ENCODE measurements at places on chromosomes 12 and 14.

DNA sequence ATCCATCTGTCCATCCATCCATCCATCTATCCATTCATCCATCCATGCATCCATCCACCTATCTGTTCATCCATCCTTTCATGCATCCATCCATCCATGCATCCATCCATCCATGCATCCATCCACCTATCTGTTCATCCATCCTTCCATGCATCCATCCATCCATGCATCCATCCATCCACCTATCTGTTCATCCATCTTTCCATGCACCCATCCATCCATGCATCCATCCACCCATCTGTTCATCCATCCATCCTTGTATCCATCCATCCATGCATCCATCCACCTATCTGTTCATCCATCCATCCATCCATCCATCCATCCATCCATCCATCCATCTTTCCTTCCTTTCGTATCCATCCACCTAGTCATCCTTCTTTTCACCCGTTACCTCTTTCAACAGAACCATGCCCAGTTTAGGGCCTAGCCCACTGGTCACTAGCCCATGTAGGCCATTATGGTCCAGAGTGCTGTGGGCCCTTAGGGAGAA is 66.3 kb downstream of the KIF26A start:
- no peak for DNase-seq

GRCh38 chr12:118884226-118884625 is 97.1 kb upstream of the SRRM4 start:
- DNase-seq, result no peak

GRCh38 chr14:99183311-99183710 is 88.7 kb downstream of the BCL11B start:
- DNase-seq, result no peak

DNA sequence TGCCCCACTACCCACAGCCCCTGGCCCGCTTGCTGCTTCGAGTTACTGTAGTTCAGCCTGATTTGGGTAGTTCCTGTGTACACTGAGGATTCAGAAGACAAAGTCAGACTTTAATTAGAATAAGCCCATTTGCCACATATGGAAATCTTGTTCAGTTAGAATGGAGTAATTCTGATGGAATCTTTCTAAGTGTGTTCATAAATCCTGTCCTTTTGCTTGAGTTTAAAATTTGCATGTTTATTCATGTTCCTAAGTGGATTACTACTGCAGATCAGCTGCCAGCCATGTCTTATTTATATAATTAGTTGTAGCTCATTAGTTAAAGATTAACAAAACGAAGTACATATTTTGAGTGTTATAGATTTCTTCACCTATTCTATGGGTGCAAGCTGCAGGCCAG is 504.5 kb downstream of the PCNX1 start:
- no peak for DNase-seq

DNA sequence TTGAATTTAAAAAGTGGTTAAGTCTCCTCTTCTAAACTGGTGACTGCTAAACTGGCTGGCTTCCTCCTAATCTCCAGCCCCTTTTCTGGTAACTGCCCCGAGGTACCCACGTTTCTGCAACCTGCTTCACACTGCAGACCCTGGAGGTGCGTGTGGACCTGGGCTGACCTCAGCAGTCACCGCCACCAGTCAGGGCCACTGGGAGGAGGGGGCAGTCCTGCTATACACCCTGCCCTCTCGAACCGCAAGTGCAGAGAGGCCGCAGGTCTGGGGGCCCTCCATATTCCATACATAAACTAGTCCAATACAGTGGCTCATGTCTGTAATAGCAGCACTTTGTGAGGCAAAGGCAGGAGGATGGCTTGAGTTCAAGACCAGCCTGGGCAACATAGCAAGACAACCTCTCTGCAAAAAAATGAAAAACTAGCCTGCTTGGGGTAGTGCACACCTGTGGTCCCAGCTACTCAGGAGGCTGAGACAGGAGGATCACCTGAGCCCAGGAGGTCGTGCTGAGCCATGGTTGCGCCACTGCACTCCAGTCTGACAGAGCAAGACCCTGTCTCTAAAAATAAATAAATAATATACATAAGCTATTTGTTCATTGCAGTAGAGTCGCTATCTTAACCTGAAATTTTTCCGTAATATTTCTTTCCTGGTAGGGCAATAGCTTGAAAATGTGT is 25.6 kb downstream of the VPS37B start:
- DNase-seq, result no peak

DNA sequence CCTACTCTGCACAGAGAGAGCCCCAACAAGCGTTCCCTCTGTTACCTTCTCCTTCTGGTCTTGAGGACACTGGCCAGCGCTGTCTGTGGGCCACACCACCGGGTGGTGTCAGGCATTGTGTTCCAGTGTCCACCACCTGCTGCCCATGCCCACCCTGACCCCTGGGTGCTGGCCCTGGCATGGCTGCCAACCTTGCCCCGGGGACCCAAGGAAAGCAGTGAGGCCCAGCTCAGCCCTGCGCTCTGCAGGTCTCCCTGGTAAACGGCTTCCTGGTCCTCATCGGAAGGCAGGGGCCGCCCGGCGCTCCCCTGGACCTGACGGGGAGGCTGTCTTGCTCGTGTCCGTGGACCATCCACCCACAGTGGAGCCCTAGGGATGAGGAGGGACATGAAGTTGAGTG is 21.8 kb upstream of the MEG3 start:
- DNase-seq, result no peak

DNA sequence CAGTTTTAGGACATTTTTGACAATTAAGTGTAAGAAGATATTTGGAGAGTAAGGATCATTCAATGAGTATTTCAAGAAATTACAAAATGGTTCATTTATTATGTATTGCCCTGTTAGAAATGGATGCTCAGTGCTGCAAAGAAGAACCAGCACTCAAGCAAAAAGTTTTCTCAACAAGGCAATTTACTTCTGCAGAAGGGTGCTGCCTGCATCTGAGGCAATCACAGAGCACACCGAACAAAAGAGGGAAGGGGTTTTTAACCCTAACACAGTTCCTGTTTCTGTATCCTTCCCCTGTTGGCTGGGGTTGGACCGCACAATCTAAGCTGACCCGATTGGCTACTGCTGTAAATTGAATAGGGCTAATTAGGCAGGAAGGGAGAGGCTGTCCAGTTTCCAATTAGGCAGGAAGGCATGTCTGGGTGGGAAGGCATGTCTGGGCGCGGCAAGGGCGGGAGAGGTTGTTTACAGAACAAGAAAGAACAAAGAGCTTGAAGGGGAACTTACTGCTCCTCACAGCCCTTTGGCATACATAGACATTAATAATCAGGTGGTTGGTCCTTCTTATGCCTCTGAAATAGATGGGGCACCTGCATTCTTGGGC is 41.4 kb downstream of the SPTSSA start:
- no peak for DNase-seq

GRCh38 chr12:4881266-4882064 is 28.2 kb upstream of the KCNA1 start:
- no peak for DNase-seq

DNA sequence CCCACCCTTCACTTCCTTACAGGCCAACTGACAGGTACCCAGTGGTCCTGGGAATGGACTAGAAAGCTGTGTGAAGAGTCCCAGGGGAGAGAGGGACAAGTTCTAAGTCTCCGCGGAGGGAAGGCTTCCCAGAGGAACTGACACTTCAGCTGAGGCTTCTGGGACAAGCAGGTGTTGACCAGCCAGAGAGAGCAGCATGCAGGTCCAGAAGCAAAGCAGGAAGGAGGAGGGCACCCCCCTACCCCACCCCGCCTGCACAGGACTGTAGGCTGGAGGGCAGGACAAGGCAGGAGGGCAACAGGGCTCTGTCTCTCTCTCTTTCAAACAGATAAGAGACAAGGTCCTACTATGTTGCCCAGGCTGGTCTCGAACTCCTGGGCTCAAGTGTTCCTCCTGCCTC is 58.2 kb upstream of the CORO1C start:
- no peak for DNase-seq

GRCh38 chr14:102774391-102775153 is 2.7 kb upstream of the TRAF3 start:
- DNase-seq, result no peak

DNA sequence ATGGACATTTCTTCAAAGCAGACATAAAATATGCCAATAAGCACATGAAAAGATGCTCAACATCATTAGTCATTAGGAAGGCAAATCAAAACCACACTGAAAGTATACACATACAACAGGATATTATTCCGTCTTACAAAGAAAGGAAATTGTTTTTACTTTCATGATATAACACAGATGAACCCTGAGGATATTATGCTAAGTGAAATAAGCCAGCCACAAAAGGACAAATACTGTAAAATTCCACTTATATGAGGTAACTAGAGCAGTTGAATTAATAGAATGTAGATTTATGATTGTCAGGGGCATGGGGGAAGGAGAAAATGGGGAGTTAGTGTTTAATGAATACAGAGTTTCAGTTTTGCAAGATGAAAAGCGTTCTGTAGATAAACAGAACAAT is 4.2 kb downstream of the ACYP1 start:
- DNase-seq, result no peak

DNA sequence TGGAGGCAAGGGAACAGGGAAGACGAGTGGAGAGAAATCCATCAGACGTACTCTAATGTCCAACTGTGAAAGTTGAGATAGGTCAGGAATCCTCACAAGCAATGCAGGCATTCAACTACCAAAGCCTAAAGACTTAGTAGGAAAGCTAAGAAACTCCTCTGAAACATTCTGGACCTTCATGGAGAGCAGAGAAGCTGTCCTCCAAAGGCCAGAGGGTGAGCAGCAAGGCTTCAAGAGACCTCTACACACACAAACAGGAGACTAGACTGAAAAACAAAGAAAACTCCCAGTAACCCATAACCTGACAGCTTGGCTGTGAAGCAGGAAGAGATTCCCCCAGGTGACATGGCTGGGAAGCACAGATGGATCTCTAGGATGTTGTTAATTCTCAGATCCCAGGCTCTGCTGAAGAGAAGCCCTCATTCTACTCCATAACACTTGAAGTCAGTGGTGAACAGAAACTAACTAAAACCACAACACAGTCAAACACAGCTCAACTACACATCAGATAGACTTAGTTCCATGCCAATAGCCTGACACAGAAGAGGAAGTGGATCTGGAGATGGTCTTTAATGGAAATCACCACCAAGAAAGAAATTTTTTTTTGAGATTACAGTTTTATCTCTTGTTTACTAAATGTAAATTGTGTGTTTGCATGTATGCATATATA is 23.2 kb upstream of the LYZ start:
- no peak for DNase-seq

- DNase-seq, result no peak
Measured at GRCh38 chr14:35543006-35543405, 9.0 kb downstream of the INSM2 start.

DNA sequence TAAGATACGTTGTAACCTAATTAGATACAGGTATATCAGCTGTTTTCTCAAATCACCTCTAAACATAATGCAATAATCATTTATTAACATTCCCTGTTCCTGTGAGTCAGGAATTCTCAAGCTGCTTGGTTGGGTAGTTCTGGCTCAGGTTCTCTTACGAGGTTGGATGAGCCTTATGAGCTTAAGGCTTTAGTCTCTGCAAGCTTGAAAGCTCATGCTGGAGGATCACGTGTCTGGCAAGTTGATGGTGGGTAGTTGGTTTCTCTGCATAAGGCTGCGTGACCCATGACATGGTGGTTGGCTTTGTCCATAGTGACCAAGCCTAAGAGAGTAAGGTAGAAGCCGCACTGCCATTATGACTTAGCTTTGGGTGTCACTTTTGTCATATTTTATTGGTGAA is 62.0 kb downstream of the PLEKHA5 start:
- DNase-seq, result no peak

DNA sequence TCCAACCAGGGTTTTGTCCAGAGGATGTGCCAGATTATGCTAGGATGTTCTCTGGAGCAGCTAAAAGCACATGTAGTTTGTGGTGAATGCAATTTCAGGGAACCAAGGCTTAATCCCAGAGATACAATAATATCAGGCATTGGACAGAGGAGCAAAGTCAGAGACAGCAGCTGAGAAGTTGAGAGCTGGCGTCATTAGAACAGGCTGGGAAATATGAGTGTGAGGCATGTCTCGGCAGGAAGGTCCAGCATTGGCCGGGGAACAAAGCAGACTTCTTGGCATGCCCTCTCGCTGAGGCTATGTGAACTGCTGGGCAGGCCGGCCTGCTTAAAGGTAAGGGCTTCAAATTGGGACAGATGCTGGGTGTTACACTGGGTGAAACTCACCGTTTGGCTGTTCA is 125.4 kb downstream of the CAND1 start:
- no peak for DNase-seq

GRCh38 chr12:126182619-126183236 is 1117.5 kb downstream of the AACS start:
- no peak for DNase-seq

DNA sequence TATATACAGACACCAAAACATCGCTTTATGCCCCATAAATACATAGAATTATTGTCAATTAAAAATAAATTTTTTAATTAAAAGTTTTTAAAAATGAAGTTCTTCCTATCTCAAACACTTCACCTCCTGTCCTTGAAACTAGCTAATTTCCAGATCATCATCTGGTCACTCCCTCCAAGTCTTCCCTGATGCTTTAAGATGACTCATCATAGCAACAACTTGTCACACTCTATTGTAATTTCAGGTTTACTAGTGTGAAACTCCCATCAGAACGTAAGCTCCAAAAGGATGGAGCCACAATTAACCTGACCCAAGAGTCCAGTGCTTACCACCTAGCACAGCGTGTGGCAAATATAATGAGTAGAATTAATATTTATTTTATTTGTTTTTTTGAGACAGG is 16.3 kb downstream of the GXYLT1 start:
- no peak for DNase-seq

DNA sequence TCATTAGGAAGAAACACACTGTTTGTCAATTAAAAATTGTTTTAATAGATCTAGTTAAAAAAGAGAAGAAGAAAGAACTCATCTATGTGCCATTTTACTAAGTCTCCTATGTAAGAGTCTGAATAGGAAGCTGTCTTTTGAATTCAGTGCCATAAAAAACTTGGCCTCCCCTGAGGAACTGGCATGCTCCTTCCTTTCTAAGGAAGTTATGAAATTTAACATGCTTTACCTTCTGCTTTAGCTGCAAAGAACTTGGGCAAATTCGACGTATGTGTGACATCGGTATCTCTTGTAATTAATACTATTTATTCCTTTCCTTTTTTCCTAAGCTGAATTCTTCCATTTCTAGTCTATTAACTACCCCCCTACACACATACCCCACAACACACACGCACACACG is 12.5 kb downstream of the TM7SF3 start:
- no peak for DNase-seq

- DNase-seq, result no peak
Measured at GRCh38 chr14:49851813-49852212, 775 bp downstream of the NEMF start.

Data from iPS DF 19.7 (cell line).